CD4-positive, alpha-beta memory T cell (primary cell): ENCODE measurements at places on chromosomes 2 and 18. TPM values are rescaled to one million over a fixed set of nuclear protein-coding genes. Genes with fewer than 3 reads are reported as not detected.

The KCNF1 gene
- polyA plus RNA-seq = not detected

The INO80B gene
- 4.6 TPM for polyA plus RNA-seq

The IL1RL2 gene
- not detected for polyA plus RNA-seq

The C2orf80 gene
- polyA plus RNA-seq = not detected

The BMP10 gene
- not detected for polyA plus RNA-seq

The CCDC68 gene
- polyA plus RNA-seq = not detected

The RNF144A gene
- 13.3 TPM for polyA plus RNA-seq

The TFCP2L1 gene
- not detected for polyA plus RNA-seq

The SCLY gene
- polyA plus RNA-seq = 17.7 TPM

DNA sequence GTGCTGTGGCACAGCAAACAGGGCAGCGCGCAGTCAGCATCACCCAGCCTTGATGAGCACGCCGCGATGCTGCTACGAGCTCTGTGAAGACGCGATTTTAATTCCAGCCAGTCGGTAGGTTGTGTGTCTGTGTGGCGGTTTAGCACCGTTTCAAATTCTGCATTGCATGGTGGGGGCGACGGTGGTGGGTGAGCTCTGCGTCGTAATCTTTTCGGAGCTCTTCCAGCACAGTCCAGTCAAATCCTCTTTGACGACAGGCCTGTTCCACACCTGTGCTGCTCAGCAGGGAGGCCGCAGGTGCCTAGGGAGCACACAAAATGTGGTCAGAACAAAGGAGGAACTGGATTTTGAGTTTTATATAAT, 8.6 kb downstream of the ALLC start:
- H3K4me3 ChIP-seq = no peak overlapping the region
- no peak for DNase-seq
- no peak overlapping the region for H3K27ac ChIP-seq
- H3K36me3 ChIP-seq = no peaks in the 10 kb centered on the region

DNA sequence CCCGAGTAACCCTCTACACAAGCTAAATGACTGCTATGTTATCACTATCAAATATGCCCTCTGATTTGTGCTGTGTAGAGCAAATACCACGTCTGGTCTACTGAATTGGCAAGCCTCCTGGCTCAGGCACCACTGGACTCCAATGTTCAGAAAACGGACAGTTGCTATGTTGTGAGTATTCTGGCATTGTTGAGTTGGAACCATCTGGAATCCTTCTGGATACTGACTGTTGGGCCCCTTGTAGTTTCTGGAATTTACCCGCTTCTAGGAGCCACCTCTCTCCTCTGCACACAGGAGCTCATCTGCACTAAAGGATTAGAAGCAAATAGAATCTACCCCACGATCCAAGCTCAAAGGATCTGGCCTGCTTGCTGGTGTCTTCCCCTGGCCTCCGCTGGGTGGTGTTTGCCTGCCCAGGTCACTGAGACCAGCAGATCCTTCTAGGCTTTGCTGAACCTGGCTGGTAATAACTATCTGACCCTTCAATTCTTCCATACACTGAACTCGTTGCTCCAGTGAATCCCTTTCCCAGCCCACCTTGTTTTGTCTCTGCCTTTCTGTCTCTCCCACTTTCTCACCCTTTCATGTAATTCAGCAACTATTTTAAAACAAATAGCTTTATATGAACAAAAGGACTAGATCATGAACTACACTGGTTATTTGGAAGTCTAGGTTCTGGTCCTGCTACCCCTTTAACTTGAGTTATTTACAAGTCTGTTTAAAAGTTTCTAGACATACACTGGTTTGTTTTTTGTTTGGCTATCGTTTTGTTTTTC, 2.1 kb upstream of the HAAO start:
- H3K4me3 ChIP-seq = no peak overlapping the region
- no peak overlapping the region for H3K27ac ChIP-seq
- peaks cover 16% of the 10 kb centered on the region for H3K27me3 ChIP-seq

DNA sequence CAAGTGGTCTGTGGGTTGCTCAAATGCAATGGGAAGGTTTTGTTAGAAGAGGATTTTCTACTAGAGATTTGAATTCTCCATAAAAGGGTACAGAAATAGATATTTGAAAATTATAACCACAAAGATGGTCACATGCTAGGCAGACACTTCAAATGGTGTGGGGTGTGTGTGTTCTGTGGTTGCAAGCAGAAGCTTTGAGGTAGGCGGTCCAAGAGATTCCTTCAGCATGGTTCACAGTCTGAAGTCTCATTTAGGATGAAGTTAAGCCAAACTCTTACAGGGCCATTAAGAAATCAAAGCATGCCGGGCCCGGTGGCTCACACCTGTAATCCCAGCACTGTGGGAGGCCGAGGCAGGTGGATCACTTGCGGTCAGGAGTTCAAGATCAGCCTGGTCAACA, 38.3 kb upstream of the RMDN2 start:
- DNase-seq = no peak
- no peaks in the 10 kb centered on the region for H3K27me3 ChIP-seq
- peaks cover 11% of the 10 kb centered on the region for H3K4me1 ChIP-seq
- no peak overlapping the region for H3K4me3 ChIP-seq

DNA sequence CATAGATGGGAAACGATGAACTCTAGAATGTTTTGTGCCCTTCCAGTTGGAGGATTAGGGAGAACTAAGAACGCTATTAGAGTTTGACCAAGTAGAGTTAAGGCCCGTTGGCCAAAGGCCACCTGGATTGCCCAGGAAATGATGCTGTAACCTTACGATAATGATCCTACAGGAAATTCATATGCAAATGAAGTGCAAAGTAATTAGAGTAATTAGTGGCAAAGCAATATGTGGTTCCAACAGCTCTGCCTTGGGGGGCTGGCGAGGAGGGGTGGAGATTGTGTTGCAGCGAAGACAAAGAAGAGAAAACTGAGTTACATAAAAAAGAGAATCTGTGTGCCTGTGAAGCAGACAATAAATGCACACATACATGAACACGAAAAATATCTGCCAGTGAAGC, 61.5 kb upstream of the BOD1L2 start:
- no peak overlapping the region for H3K4me3 ChIP-seq
- H3K27me3 ChIP-seq = no peaks in the 10 kb centered on the region
- H3K4me1 ChIP-seq = peaks cover 11% of the 10 kb centered on the region
- H3K36me3 ChIP-seq = no peaks in the 10 kb centered on the region
- H3K27ac ChIP-seq = no peak overlapping the region

DNA sequence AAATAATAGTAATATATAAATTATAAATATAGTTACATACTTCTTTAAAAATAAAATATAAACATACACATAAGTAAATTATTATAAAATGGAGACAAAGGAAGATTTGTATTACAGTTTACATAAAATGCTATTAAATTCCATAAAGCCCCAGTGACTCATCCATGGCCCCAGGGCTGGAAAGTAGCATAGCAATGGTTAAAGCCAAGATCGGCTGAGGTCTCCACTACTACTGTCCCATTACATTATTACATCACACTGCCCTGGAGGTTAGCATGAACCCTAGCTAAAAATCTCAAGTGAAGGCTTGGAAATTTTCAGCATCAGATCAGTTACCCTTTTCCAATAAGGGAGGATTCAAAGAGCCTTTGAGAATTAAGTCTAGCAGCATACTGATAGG, 936.2 kb downstream of the DSC3 start:
- no peak overlapping the region for H3K4me3 ChIP-seq
- no peaks in the 10 kb centered on the region for H3K4me1 ChIP-seq
- H3K27me3 ChIP-seq = no peaks in the 10 kb centered on the region
- no peaks in the 10 kb centered on the region for H3K36me3 ChIP-seq

DNA sequence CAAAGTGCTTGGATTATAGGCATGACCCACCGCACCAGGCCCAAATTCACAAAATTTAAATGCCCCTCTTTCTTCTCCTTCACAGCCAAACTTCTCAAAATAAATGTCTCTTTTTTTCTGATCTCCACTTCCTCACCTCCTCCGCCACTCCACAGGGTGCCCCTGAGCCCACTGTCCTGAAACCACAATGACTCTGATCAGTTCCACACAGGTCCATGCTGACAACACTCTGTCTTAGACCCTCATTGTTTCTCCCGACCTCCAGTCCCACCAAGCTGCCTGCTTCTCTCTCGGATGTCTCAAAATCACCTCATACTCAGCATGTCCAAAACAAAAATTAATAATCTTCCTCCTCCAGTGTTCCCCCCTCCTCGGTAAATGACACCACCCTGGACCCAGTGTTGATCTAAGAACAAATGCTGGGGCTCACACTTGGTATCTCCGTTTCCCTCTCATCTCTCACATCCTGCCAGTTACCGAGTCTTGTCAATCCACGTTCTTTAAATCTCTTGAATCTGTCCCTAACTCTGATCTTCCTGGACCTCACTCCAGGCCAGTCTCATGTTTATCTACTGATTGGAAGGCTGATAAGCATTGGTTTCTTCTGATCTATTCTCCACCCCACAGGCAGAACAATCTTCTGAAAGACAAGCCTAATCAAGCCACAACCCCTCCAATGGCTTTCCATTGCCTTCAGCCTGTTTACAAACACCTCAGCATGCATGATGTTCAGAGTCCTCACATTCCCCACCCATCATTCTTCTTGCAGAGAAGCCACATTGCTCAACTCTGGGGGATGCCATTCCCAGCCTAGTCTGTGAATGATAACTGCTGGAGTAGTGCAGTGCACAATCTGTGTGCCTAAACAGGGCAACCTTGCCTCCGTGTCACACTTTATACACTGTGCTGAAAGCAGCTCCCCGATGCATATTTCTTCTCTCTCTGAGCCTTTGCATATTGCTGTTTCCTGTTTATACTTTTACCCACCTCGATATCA, 12.4 kb upstream of the ANKRD44 start:
- no peak for DNase-seq
- H3K27ac ChIP-seq = peak overlapping the region; percentile 36
- H3K27me3 ChIP-seq = no peaks in the 10 kb centered on the region
- H3K4me1 ChIP-seq = peaks cover 67% of the 10 kb centered on the region

GRCh38 chr18:59833785-59834184, 66.0 kb upstream of the PMAIP1 start:
- H3K4me1 ChIP-seq = no peaks in the 10 kb centered on the region
- H3K4me3 ChIP-seq = no peak overlapping the region
- no peaks in the 10 kb centered on the region for H3K36me3 ChIP-seq
- no peak for DNase-seq

- no peak overlapping the region for H3K4me3 ChIP-seq
- H3K27ac ChIP-seq = no peak overlapping the region
Observed at GRCh38 chr2:150162241-150162942, 325.1 kb downstream of the RND3 start.

GRCh38 chr2:74146929-74147726, 584 bp downstream of the BOLA3 start:
- H3K27me3 ChIP-seq = no peaks in the 10 kb centered on the region
- H3K36me3 ChIP-seq = peaks cover 6% of the 10 kb centered on the region
- peaks cover 18% of the 10 kb centered on the region for H3K4me1 ChIP-seq
- H3K4me3 ChIP-seq = peak overlapping the region; percentile 58
- DNase-seq = no peak

GRCh38 chr2:102621630-102622029, 2.3 kb downstream of the SLC9A2 start:
- no peak for DNase-seq
- H3K4me1 ChIP-seq = peaks cover 7% of the 10 kb centered on the region
- no peak overlapping the region for H3K4me3 ChIP-seq

GRCh38 chr2:65292106-65292400, 64.4 kb downstream of the ACTR2 start:
- H3K36me3 ChIP-seq = no peaks in the 10 kb centered on the region
- H3K4me3 ChIP-seq = no peak overlapping the region
- no peak for DNase-seq
- H3K27me3 ChIP-seq = no peaks in the 10 kb centered on the region
- H3K27ac ChIP-seq = no peak overlapping the region

DNA sequence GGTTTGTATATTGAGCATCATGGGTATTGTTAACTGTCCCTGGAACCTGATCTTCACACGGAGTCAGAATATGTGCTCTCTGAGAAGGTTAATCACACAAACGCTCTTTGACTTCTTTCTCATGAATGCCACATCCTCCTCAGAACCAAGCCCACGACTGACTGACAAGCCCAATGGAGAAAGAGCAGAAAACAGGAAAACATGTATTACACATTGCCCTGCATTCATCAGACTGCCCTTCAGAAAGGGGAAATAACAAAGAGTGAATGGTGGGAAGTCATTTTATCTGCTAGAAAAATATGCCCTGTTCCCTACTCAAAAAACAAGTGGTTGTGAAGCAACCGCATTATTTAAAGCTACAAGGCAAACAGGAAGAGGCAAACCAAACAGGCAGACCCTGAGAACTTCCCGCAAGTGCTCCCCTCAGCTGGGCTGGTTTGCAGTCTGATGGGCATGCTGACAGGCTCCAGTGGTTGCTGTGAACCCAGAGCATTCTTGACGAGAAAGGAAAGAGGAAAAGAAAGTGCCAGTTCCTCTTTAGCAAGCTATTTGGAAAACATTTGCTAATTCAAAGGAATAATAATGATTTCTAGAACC, 172.9 kb upstream of the SETBP1 start:
- no peaks in the 10 kb centered on the region for H3K27me3 ChIP-seq
- H3K4me1 ChIP-seq = no peaks in the 10 kb centered on the region
- H3K4me3 ChIP-seq = no peak overlapping the region
- no peak for DNase-seq
